ENCODE measurements at places on chromosomes 2 and 18.

DNA sequence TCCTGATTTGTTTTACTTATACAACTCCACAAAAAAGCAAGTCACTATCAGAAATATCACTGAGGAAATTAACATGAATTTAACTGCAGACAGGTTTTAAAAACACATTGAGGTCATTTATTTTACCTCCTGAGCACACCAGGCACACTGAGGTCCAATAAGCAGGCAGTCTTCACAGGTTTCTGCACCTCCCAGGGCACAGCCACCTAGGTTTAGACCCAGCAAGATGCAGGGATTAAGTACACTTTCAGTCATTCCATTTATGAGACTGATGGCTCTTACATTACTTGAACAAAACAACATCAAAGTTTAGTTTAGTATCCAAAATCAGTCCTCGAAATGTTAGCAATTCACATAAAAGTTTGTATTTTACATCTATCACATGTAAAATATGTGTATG is 1.0 kb downstream of the ITGB6 start:
- no peak for DNase-seq

GRCh38 chr2:121343191-121343590 is 58.2 kb upstream of the TFCP2L1 start:
- no peak for DNase-seq

DNA sequence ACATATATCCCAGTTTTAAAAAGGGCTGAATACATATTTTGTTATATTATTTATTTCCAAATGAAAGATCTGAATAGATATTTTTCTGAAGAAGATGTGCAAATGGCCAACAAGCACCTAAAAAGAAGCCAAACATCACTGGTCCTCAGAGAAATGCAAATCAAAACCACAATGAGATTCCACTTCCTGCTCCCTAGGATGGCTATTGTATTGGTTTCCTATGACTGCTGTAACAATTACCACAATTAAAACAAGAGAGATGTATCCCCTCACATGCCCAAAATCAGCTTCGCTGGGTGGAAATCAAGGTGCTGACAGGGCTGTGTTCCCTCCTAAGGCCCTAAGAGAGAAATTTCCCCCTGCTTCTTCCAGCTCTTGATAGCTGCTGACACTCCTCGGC is 23.2 kb downstream of the ABCB11 start:
- DNase-seq = no peak

GRCh38 chr2:176206682-176207081 is 18.2 kb downstream of the HOXD1 start:
- DNase-seq = no peak

GRCh38 chr2:16629044-16629443 is 36.6 kb downstream of the CYRIA start:
- no peak for DNase-seq

GRCh38 chr2:172084645-172085459 is 455 bp upstream of the DLX1 start:
- DNase-seq = peak; percentile 75

- no peak for DNase-seq
Observed at GRCh38 chr2:74552914-74553811, 579 bp downstream of the LOXL3 start.

All from stimulated activated CD8-positive, alpha-beta memory T cell treated with anti-CD3 and anti-CD28 coated beads, Interleukin-4, amount 100 ng/mL, for 48 hours (primary cell).